ENCODE measurements at places on chromosomes 1 and 21. TPM values are rescaled to one million over a fixed set of nuclear protein-coding genes. Genes with fewer than 3 reads are reported as not detected.

DNA sequence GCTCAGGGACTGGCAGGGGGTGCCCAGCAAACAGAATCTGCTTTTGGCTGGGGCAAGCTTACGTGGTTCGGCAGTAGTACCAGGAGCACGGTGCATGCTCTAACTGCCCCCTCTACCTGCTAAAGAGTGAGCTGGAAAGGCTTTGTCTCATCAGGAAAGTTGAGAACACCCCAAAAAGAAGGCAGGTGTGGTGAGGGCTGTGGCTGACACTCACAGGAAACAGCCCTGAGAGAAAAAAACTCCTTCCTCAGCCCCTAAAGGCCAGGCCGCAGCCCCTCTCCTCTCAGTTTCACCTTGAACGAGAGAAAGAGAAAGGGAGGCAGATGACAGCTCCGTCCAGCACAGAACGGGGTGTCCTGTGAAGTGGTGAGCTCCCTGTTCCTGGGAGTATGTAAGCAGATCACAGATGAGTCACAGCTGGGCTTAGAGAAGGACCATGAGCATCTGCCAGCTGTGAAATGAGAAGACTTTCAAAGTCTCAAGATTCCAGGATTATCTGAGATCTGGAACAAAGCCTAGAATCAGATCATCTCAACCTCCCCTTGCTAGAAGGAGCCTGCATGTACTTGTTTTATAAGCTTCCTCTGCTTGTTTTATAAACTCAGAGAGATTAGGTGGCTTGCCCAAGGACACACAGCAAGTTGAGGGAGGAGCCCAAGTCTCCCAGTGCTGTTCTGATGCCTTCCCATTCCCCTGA, 13.4 kb downstream of the LAPTM5 start:
- DNase-seq, result peak; percentile 73

- no peak for DNase-seq
Observed at GRCh38 chr1:203291201-203292096, 13.9 kb upstream of the BTG2 start.

- DNase-seq, result no peak
Observed at GRCh38 chr1:62175568-62176179, 19.0 kb upstream of the L1TD1 start.

DNA sequence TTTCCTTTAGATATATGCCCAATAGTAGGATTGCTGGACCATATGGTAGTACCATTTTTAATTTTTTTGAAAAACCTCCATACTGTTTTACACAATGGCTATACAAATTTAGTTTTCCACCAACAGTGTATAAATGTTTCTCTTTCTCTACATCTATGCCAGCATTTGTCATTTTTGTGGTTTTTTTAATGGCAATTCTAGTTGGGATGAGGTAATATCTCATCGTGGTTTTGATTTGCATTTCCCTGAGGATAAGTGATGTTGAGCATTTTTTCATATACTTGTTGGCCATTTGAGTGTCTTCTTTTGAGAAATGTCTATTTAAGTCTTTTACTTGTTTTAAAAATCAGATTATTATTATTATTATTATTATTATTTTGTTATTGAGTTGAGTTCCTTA, 35.5 kb downstream of the PLA2G4A start:
- DNase-seq, result no peak

DNA sequence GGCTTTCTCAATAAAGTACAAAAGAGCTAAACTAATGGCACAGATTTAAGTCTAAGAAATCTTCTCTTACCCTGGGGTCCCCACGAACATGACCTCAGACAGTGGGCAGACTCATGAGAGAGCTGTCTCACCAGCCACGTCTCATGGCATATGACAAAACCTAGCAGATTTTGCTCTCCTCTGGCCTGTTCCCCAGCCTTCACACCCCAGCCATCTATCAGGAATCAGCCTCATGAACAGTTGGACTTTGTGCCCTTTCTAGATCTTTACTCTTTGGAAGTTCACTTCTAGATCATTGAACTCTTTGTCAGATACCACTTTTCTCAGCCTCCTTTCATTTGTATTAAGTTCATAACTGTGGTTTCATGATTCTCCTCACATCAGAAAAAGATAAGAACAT, 14.2 kb upstream of the HSD3B1 start:
- DNase-seq, result no peak

DNA sequence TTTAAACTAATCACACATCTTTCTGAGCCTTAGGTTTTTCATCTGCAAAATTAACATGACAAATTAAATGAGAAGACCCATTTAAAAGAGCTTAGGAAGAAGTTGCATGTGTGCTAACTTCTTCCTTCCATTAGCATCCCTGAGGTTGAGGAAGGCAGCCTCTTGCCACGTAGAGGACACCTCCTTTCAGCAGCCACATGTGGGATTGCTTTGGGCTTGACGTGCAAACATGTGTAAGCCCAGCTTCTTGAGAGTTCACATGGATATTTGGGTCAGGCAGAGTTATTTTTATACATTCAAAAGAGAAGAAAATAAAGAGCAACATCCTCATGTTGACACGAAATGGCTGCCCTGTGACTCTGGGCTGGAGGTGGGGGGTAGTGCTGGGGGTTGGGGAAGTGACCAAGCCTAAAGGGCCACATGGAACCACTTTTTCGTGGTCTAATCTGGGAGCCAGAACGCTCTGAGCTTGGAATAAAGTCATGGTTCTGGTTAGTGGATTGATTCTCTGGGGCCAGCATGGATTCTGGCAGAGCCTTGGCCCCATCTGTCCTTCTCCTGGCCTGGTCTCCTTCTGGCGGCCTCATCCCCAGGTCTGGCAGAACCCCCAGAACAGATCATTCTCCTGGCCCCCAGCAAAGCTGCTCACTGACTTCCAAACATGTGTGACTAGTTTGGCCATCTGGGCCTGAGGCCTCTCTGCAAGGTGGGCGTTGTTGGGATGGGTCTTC, 137.1 kb upstream of the USP24 start:
- no peak for DNase-seq

DNA sequence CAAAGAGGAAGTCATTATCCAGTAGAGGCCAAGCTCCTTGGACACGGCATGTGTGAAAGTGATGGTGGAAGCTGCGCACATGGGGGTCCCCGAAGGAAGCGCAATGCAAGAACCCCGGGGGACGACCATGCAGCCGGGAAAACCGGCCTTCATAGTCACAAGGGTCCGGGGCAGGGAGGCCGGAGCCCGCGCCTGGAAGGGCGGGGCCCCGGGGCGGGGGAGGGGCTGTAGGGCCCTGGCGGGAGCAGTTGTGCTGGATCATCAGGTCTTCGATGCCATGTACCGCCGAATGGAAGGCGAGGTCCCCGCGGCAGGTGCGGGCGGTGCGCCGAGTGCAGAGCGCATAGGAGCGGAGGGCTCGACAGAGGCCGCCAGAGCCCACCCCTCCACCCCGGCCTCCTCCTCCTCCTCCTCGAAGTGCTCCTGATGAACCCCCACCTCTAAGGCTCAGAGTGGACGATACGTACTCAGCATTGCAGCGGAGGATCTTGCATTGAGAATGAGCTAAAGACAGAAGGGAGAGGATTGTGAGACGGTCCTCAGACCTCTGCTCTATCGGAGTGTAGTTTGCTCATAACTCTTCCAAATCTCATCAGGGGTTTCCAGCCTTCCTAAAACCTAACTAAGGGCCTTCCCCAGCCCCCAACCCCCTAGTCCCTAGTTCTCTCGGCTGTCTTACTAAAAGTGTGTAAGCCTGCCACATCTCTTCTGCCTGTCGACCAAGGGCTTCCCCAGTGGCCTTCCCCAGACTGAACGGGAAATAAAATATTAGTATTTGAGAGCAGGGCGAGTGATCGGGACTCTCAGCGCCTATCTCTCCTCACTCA, 2.1 kb downstream of the HJV start:
- DNase-seq, result no peak

Gene GJA5
- total RNA-seq, result not detected

Gene TMEM269
- total RNA-seq, result 0.32 TPM

Gene PLA2G2D
- total RNA-seq, result not detected

Gene ALPL
- total RNA-seq, result not detected

Gene PLA2G2F
- not detected for total RNA-seq

Data from activated naive CD8-positive, alpha-beta T cell treated with anti-CD3 and anti-CD28 coated beads for 36 hours (primary cell).